ENCODE measurements at places on chromosomes 13 and 19.

DNA sequence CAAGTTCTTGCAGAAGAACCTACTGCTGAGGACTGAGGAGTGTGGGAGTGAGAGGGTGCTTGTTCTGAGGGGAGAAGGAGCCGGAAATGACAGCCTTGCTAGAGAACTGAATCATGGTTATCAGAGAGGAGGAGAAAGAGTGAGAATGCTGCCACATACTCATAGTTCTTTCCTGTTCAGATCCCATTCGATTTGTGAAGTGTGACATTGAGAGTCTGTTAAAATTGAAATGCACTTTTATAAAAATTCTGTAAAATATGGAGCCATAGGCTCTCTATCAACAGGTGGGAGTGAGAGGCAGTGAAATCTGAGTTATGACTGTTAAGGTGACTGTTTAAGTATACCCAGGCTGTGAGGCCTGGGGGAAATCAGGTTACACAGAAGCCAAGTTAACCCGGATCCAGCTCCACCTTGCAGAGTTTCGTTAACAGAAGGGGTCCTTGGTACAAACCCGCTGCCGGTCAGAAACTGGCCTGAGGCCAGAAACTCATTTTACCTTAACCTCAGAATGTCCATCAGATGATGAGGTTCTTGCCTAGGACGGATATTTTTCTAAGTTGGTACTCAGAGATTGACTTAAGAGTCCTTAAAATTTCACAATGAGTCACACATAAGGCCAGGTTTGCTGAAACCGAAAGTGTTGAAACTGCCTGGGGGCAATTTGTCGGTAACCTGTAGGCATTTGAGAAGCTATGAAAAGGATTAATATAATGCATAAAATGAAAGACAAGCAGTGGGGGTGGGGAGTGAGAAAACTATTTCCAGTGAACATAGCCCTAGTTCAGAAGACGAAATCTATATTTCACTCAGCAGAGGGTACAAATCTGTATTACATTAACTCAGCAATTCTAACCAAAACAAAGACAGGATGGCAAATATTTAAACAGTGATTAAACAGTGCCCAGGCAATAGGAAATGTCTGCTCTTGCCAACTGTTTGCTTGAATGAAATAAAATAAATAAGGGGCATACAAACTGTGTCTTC, 350.5 kb downstream of the KCNRG start:
- no peak for DNase-seq

GRCh38 chr13:97459215-97459777, 25.3 kb downstream of the RAP2A start:
- no peak for DNase-seq

- DNase-seq, result no peak
Observed at GRCh38 chr13:66425741-66426140, 804.4 kb downstream of the PCDH9 start.

- no peak for DNase-seq
Observed at GRCh38 chr19:53333066-53333462, 485 bp upstream of the ZNF845 start.

DNA sequence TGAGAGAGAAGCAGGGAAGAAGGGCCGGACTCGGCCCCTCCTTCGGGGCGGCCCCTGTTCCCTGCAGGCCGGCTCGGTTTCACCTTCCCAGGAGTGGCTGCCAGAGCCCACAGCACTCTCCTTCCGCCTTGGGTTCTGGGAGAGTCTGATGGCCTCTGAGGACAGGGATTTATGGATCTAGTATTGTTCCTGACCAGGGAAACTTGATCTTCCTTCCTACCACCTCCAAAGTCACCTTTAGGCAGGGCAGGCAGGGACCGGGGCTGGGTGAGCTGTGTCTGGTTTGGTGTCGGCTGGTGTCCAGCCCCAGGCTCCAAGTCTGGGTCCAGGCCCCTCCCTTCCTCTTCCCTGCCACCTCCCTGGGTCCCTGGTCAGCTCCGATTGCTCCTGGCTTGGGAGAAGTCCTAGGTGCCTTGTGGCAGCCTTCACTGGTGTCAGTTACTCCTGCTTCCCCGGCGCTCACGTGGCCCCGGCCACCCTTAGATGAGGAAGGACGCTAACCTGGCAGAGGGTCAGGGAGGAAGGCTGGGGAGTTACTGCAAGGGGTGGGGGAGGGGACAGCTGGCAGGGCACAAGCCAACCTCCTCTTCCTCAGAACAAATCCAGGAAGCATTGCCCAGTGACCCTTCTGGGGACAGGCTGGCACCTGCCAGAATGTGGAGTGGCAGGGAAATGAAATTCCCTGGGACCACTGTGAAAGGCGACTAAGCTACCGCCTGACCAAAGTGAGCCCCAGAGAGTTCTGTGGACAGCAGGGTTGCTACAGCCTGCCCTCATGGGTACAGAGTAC, 18.8 kb downstream of the RFX1 start:
- DNase-seq, result no peak

DNA sequence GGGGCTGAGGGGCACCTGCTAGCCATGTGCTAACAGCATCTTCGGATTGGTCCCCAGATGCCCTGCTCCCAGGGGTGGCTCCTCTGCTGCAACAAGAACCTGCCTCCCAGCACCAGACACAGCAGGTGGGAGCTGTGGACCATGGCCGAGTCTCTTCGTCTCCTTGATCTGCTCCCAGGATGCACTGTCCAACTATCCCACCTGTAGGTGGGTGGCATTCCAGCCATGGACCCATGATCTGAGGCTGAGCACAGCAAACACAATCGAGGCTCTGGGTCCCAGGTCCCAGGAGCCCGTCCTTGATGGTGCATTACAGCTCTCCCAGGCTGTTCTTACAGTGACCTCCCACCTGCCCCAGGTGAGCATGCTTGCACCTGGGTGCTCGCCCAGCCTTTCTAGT, 1.6 kb downstream of the ZNF837 start:
- DNase-seq, result no peak

DNA sequence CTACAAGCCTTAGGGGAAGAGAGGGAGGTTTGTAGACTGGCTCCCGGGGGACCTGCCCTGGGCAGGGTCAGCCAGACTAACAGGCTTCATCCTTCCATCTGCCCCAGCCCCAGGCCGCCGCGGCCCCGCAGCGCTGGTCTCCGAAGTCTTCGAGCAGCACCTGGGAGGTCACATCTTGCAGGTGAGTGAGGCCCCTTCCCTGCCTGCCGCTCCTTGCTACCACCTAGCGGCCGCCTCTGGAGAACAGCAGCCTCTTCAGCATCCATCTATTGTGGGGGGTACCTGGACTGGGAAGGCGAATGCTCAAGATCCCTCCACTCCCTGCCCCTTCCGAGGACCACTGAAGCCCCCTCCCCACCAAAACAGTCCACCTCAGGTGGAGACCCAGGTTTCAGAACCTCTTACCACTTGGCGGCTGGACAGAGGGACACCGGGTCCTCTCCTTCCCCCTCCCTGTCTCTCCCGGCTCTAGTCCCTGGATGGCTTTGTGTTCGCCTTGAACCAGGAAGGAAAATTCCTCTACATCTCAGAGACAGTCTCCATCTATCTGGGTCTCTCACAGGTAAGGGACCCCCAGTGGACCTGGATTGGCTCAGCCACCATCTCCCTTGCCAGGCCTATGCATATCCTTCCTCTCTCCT, 12.7 kb downstream of the NPAS1 start:
- DNase-seq, result no peak

DNA sequence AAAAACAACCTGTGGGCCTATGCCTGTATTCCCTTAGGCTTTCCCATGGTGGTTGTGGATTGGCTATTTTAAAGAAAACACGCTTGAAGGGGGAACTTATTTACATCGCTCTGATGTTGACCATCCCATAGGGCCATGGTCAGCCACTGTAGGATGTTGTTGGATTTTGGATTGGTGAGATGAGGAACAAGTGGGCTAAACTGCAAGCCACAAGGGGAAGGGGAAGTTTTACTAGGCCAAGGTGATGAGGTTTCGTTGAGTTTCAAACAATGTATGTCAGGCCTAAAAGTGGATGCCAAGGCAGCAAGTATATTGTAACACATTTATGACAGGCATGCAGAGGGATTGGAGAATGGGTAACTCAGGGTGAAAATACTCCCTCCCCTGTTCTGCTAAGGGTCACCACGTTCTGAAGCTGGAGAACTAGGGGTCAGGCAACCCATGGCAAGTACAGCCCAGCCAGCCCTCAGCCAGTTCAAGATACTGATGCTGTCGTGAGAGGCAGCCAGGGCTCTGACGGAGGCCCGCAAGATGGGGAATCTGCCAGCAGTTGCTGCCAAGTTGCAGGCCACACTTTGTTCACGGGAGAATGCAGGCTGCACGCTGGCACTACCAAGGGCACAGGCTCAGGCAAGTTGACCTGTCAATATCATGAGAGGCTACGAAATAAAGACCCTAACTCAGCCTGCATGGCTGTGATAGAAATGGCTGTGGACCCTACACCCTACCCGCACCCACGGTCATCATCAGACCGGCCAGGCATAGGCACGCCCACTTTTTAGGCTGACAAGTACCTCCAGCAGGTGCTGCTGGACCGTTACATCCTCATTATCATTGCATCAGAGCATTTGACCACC, 11.1 kb downstream of the IRGC start:
- no peak for DNase-seq

- no peak for DNase-seq
Observed at GRCh38 chr13:73173279-73173811, 114.5 kb downstream of the KLF5 start.

DNA sequence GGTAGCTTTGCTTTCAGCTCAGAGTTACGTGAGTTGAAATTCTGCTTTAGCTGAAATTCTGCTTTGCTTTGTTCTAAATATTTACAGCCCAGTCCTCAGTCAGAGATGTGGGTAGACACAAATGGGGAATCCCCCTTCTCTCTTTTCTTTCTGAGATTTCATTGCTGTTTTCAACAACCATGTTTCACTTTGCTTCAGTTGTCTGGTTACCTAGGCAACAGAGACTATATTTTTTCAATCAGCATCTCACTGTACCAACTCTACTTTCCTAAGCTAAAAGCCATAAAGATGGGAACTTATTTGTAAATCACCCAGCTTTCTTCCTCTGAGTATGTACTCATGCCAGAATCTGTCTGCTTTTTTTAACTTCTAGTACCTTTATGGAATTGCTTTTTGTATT, 509.0 kb downstream of the OLFM4 start:
- DNase-seq, result no peak
